Endodermal cell (in vitro differentiated cells): ENCODE measurements at places on chromosomes 1 and 21.

GRCh38 chr1:104617474-104617873, 867.8 kb downstream of the AMY1C start:
- no peak for DNase-seq

GRCh38 chr1:198563583-198563982, 23.1 kb upstream of the ATP6V1G3 start:
- no peak for DNase-seq

DNA sequence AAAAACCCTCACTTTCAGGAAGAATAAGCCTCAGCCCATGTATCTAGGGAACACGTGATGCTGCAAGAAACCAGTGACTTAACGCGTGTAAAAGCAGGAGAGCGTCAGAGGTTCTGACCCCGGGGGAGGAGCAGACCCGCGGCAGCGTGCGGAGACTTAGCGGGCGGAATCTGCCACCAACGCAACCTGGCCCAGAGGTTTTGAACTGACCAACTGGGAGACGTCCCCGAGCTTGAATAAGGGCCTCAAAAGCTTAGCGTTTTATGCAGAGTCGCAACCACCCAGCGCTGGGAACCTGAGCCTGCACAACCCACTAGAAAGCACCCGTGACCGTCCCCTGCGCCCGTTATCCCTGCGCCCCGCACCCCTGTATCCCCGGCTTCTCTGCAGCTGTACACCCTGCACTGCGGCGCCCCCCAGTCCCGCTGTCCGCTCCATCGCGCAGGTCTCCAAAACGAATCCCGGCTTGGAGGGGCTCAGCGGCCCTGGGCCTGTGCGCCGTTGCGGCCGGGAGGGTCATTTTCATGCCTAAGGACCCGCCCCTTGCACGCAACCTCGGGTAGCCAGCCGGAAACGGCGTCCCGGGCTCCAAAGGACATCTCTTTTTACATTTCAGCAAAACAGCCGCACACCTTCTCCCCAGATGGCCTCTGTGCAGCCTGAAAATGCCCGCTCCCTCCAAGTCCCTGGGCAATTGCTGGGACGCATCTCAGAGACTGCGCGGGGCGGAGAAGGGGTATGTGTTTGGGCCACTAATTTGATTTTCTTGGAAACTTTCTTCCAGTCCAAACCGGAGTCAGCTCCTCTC, 29.4 kb upstream of the TRIM17 start:
- DNase-seq = peak; percentile 81

GRCh38 chr21:33650929-33651509, 8.7 kb downstream of the ITSN1 start:
- peak; percentile 54 for DNase-seq

DNA sequence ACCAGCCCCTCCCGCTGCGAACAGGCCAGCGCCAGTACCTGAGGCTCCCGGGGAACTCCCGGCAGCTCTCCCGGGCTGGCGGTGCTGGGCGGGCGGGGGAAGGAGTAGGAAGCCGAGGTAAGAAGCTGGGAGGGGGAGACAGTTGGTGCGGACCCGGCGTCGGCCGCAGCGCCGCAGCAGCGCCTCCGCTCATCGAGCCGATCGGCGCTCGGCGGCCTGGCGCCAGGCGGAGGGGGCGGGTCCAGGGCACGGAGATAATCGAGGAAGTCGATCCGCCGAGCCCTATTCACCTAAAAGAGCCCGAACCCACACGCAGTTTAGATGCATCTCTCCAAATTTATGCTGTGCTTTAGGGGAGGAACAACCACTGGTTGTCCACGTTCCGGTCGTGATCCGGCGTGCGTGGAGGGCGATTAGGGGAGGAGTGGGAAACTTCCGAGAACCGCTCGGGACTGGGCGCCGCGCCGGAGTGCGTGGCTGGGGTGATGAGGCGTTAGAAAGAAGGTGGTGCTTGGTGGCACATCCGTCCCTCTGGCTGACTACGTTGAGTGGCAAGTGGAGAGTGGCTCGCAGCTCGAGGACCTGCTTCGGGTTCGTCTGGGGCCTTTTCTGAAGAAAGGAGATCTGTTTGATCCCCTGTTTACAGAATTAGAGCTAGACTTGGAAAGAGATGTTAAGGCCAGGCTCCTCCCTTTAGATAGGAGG, at the start of gene VAMP4:
VAMP4 (minus strand) TSS at position 194 of the 705 bp plus-strand sequence. CDS start 3,651 bp downstream, outside the sequence.
- peak; percentile 95 for DNase-seq

DNA sequence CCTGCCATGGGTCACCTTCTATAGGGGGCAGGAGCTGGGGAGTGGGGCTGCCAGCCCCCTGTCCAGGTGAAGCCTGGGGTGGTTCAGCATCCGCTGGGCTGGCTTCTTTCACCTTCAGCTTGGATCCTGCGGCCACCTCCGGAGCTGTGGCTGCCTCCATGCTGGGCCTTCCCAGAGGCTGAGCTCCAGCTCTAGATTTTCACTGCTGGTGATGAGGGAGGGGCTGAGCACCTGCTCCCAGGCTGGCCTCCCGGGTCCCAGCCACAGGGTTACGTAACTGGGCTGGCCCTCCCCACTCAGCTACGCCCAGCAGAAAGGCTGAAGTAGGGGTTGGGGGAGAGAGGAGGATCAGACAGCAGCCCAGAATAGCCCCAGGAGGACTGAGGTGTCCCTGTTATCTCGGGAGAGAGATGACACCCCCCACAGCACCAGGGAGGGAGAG, at the start of gene MYBPHL:
MYBPHL (minus strand) TSS at position 180 of the 442 bp plus-strand sequence; CDS start at position 160, 20 bp downstream.
- DNase-seq = no peak

- no peak for DNase-seq
Observed at GRCh38 chr1:224466154-224466553, 31.6 kb upstream of the WDR26 start.

- DNase-seq = peak; percentile 87
Observed at GRCh38 chr1:52632732-52633290, at the start of gene SHISAL2A. Gene SHISAL2A, plus strand, starts transcription at chr1:52633168. Its CDS starts 326 bp downstream, at chr1:52633494.
